ENCODE measurements at places on chromosomes 2 and 18. TPM values are rescaled to one million over a fixed set of nuclear protein-coding genes. Genes with fewer than 3 reads are reported as not detected.

Gene GKN1
- not detected for polyA plus RNA-seq

Gene SP140
- 0.12 TPM for polyA plus RNA-seq

Gene CD8B
- 0.46 TPM for polyA plus RNA-seq

Gene WDR54
- polyA plus RNA-seq = 22.8 TPM

Gene HPCAL1
- 22.1 TPM for polyA plus RNA-seq

Gene LRPPRC
- polyA plus RNA-seq = 9.4 TPM

Gene TMEM17
- 5.8 TPM for polyA plus RNA-seq
